Esophagus muscularis mucosa (tissue), 4 donors: ENCODE measurements at places on chromosomes 11 and 22. TPM values are rescaled to one million over a fixed set of nuclear protein-coding genes. Genes with fewer than 3 reads are reported as not detected.

The CRYBB3 gene
- total RNA-seq, result not detected

The DEAF1 gene
- total RNA-seq, result 24.9 TPM

DNA sequence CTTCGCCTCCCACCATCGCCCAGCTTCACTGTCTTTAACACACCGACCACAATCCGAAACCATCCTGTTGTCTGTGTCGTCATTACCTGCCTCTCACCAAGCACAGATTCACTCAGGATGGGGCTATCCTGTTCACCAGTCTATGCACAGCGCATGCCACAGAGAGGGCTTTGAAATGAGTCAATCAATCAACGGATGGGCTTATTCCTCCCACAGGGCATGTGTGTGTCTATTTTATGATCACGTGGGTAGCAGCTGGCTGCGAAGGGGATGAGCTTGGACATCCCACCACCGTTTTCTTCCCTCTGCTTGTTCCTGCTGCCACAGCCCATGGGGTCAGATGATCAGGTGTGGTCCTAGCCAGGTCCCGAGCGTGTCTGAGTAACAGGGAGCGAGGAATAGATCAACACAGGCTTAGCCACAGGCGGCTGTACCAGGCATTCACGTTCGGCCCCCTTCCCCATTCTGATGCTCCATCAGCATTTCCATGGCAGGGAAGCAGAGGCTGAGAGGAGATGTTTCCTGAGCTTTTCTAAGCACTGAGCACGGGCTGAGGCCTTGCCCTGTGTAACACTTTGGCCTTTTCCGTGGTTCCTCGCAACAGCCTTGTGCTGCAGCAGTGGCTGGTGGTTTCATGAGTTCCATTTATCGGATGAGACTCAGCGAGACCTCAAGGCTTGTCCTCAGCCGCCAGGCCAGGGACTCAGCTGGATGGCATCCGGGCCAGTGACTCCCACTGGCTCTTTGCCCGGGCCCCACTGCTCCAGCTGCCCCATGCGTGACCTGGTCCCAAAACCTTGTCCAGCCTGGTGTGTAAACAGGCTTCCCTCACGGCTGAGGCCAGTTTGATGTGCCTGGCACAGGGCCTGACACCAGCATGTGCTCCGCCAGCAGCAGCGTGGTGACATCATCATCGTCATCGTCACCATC, 48.1 kb upstream of the FGF3 start:
- no peaks in the 10 kb centered on the region for H3K36me3 ChIP-seq
- H3K4me1 ChIP-seq, result no peaks in the 10 kb centered on the region
- DNase-seq, result no peak

- no peak for DNase-seq
- H3K27ac ChIP-seq, result no peak overlapping the region
- H3K36me3 ChIP-seq, result peaks cover 48% of the 10 kb centered on the region
- no peaks in the 10 kb centered on the region for H3K4me1 ChIP-seq
- H3K4me3 ChIP-seq, result no peak overlapping the region
Observed at GRCh38 chr11:48150213-48150612, 66.4 kb upstream of the OR4B1 start.

DNA sequence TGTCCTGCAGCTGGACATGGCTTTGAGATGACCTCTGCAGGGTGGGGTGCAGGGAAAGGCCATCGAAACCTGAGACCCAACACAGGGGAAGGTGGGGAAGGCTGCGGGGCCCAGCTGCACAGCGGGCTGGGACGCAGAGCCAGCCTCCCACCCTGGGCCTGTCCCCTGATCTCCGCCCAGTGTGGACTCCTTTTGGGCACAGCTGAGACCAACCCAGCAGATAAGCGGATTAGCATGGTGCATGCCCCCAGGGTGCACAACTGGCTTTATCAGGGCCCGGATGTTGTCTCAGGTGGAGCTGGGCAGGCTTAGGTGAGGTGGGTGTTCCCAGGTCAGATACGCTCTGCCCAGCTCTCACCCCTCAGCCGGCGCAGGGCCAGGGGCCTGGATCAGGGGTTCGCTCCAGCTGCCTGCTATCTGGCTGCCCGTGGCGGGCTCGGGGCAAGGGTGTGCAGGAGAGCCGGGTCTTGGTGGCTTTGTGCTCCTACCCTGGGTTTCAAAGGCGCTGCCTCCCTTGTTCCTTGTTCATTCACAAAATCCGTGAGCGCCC, 28.1 kb upstream of the MUC5AC start:
- peaks cover 54% of the 10 kb centered on the region for H3K27me3 ChIP-seq
- H3K27ac ChIP-seq, result no peak overlapping the region
- no peaks in the 10 kb centered on the region for H3K4me1 ChIP-seq
- no peak for DNase-seq
- no peak overlapping the region for H3K4me3 ChIP-seq
- H3K36me3 ChIP-seq, result no peaks in the 10 kb centered on the region

GRCh38 chr11:73577496-73577917, 20.4 kb downstream of the FAM168A start:
- no peaks in the 10 kb centered on the region for H3K36me3 ChIP-seq
- H3K4me3 ChIP-seq, result no peak overlapping the region
- DNase-seq, result no peak
- H3K27me3 ChIP-seq, result no peaks in the 10 kb centered on the region
- no peak overlapping the region for H3K27ac ChIP-seq

DNA sequence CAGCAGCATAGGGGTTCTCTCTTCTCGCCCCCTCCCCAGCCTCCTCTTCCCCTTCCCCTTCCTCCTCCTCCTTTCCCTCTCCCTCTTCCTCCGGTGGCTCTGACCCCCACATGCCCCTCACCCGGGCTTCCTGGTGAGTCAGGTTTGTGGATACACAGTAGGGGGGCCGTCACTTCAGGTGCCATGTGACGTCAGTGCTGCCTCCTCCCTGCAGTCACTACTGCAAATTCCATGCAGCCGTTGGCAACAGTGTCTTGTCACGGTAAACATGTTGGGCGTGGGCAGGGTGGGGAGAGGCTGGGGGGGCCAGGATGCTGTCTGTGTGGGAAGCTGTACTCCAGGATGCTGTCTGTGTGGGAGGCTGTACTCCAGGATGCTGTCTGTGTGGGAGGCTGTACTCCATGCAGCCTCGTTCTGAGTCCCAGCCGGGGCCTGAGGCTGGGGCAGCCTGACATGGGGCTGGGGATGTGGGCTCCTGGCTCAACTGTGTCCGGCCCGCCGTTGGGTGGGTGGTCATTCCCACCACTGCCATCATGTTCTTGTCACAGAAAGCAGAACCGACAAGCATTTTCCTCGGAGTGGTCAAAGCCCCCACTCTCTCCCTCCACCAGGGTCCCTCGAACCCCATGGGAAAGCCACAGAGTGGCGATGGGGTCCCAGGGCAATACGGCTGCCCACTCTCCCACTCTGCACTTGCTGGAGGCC, 2.4 kb upstream of the MUC2 start:
- no peaks in the 10 kb centered on the region for H3K27me3 ChIP-seq
- no peak overlapping the region for H3K27ac ChIP-seq
- no peak for DNase-seq
- H3K4me3 ChIP-seq, result no peak overlapping the region
- no peaks in the 10 kb centered on the region for H3K36me3 ChIP-seq

DNA sequence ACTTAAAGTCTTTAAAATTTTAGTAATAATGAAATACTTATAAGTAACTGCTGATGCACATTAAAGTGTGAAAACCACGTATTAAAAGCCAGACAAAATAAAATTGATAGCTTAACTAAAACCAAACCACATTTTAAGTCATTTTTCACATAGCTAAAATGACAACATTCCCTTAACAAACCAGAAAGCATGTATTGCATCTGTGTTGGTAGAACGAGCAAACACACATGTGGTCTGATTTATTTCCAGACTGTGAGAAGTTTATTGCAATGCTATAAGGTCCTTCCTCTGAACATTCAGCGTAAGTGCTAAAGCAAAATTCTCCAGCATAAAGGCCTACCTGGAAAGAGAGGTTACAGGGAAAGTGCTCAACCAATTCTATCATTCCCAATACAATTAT, 57.8 kb downstream of the ARHGAP20 start:
- no peaks in the 10 kb centered on the region for H3K27me3 ChIP-seq
- no peaks in the 10 kb centered on the region for H3K36me3 ChIP-seq
- H3K27ac ChIP-seq, result no peak overlapping the region
